ENCODE measurements at places on chromosomes 6 and 20.

- no peak for DNase-seq
Observed at GRCh38 chr6:103908898-103909297, 950.8 kb downstream of the HACE1 start.

GRCh38 chr20:40844332-40844731 is 155.3 kb upstream of the MAFB start:
- no peak for DNase-seq

- DNase-seq = peak; percentile 11
Observed at GRCh38 chr6:25370178-25371036, 91.2 kb downstream of the CARMIL1 start.

GRCh38 chr6:4581468-4582385 is 194.5 kb upstream of the CDYL start:
- DNase-seq = no peak

DNA sequence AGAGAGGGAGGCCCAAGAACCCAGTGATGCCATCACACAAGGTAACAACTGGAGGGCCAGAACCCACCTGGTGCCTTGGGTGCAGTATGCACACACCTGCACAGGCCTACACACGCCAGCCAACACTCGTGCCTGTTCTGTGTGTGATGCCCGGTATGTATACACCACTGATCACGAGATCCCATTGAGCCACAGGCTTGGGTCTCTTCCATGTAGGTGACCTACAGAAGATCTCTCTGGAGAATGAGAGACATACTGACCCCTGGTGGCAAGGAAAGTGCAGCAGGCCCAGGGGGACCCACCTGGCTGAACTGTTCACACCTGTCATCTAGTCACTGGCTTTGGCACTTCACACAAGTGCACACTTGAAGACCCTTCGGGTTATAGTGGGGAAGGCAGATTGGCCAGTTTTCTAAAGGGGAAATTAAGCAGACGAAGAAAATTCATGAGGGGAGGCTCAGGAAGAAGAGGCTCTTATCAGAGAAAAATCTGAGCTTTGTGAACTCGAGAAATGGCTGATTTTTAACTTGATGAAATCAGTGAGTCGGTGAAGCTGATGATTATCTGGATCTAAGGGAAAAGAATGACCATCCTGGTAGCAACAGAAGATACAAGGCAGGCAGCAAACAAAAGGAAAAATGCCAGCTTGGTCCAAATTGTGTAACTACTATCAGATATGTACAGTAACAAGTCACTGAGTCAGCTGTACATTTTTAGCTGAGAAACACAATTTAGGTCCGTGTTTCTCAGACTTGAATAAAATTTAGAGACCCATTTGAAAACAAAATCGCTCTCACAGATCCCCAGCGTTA is 69.1 kb upstream of the PBOV1 start:
- peak; percentile 33 for DNase-seq

DNA sequence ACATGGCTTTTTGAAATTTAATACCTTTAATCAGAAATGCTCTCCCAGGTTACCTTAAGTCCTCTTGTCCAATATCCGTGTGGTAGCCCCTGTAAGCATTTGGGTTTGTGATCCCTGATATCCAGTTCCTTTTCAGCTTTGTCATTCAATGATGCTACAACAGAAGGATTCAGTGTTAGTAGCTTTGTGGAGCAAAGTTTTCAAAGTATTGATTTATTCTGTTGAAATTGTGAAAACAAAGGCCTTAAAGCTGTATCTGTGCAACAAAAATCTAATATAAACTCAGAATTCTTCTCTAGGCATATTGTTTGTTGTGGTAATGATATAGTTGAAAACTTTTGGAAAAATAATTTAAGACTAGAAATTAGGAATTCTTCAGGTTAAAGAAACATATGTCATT is 91.9 kb downstream of the ADGRB3 start:
- DNase-seq = no peak

GRCh38 chr20:58693226-58694006 is 816 bp downstream of the NPEPL1 start:
- no peak for DNase-seq

- no peak for DNase-seq
Observed at GRCh38 chr20:17762243-17762872, 62.6 kb downstream of the BANF2 start.

DNA sequence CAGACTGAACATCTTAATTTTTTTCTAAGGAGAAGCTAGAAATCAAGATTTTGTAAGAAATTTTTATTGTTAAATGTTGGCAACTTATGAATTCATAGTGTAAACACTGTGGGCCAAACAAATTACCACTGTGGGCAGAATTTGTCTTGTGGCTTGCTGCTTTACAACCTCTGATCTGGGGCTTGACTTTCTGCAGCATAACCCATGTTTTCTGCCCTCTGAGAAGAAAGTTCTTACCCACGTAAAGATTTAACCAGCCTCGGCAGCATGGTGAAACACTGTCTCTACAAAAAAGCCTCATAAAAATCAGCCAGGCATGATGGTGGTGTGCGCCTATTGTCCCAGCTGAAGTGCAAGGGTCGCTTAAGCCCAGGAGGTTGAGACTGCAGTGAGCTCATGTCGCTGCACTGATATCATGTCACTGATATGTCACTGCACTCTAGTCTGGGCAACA is 12.9 kb downstream of the ITCH start:
- no peak for DNase-seq

GRCh38 chr20:37223053-37223452 is 38.6 kb downstream of the GHRH start:
- no peak for DNase-seq

- no peak for DNase-seq
Observed at GRCh38 chr6:75481394-75481793, 12.2 kb downstream of the FILIP1 start.

GRCh38 chr6:93735099-93735498 is 315.7 kb upstream of the EPHA7 start:
- no peak for DNase-seq

- peak; percentile 20 for DNase-seq
Observed at GRCh38 chr6:89298680-89299465, 16.2 kb downstream of the GABRR2 start.

GRCh38 chr6:116631379-116631990 is 15.2 kb downstream of the RSPH4A start:
- no peak for DNase-seq

GRCh38 chr6:121925534-121926255 is 473.8 kb upstream of the HSF2 start:
- DNase-seq = no peak

- DNase-seq = no peak
Observed at GRCh38 chr6:4008324-4009047, 70.5 kb downstream of the FAM217A start.

GRCh38 chr6:154329350-154330170 is 27.0 kb downstream of the IPCEF1 start:
- DNase-seq = no peak

DNA sequence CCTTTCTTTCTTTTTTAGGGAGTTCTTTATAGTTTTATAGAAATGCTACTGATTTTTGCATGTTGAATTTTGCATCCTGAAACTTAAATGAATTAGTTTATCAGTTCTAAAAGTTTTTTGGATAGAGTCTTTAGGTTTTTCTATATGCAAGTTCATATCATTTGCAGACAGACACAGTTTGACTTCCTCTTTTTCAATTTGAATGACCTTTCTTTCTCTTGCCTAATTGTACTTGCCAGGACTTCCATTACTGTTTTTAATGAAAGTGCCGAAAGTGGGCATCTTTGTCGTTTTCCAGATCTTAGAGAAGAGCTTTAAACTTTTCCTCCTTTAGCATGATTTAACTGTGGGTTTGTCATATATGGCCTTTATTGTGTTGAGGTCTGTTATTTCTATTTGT is 21.1 kb upstream of the EDN1 start:
- DNase-seq = no peak

DNA sequence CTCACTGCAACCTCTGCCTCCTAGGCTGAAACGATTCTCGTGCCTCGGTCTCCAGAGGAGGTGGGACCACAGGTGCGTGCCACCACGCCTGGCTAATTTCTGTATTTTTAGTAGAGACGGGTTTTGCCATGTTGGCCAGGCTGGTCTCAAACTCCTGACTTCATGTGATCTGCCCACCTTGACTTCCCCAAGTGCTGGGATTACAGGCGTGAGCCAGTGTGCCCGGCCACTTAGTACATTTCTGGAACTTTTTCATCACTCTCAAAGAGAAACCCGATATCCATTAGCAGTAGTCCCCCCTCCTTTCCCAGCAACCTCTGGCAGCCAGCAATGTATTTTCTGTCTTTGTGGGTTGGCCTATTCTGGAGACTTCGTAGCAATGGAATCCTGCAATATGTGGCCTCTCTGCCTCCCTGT is 109.8 kb downstream of the JARID2 start:
- no peak for DNase-seq

GRCh38 chr20:3681931-3682781 is at the start of gene ADAM33:
Gene ADAM33 (minus strand): TSS chr20:3682010. CDS start chr20:3682004, 6 bp downstream.
- DNase-seq = no peak

GRCh38 chr20:60253471-60253870 is 295.2 kb downstream of the CDH26 start:
- DNase-seq = no peak

DNA sequence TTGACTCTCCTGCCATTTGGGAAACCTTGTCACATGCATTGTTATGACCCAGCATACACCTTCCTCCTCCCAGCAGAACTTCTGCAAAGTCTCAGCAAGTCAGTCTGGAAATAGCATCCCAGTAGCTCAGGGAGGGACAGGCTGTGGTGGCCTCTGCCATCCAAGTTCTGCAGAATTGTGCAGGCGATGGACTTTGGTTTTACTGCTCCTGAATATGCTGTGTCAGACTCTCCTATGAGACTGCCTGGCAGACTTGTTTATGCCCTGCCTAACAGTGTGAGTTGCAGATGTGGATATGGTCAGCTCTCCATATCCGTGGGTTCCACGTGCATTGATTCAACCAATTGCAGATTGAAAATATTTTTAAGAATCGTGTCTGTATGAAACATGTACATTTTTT is 52.8 kb downstream of the SNRNP48 start:
- DNase-seq = no peak

DNA sequence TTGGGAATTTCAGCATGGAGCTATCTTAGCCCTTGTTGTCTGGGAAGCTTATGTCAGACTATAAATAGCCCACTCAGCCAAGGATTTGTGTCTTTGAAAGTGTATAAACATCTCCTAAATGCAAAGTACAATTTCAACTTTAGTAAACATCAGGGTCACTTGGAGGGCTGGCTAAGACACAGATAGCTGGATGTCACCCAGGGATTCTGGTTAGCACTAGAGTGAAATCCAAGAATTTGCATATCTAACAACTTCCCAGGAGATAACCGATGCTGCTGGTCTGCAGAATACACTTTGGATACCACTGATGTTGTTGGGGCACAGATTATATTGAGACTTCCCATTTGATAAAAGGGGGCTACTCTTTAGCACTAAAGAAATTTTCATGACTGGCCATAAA is 130.9 kb downstream of the PAX1 start:
- DNase-seq = no peak

DNA sequence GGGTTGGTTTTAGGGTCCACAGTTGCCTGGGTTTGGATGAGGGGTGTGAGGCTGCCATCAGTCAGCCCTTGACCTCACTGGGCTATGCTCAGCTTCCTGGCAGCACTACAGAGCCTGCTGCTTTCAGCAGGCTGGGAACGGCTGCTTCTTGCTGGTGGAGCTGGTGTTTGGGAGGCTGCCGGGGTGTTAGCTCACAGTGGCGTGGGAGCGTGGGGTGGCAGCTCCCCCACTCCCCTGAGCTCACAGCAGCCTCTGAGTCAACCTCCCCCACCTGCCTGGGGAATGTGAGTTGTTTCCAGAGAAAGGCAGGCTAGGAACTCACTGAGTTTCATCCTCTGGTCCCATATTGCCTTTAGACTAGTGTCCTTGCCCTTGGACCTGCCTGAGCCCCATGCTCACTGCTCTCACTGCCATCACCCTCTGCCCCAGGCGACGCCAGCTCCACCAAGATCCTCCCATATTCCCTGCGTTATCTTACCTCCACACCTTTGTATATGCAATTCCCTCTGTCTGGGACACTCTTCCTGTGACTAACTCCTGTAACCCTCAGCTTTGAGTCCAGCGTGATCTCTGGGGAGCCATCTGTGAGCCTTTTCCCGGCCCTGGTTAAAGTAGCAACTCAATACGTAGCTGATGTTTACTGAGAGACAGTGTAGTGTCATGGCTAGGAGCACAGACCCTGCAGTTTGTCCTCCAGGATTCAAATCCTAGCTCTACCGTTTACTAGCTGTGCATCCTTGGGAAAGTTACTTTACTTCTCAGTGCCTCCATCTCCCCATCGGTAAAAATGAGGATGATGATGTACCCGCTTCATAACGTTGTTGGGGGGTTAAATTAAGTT is 34.8 kb downstream of the PPP1R16B start:
- peak; percentile 33 for DNase-seq
